ENCODE measurements at places on chromosomes 4 and X.

GRCh38 chr4:8368061-8368481, 72.5 kb downstream of the ACOX3 start:
- DNase-seq: peak; percentile 40

DNA sequence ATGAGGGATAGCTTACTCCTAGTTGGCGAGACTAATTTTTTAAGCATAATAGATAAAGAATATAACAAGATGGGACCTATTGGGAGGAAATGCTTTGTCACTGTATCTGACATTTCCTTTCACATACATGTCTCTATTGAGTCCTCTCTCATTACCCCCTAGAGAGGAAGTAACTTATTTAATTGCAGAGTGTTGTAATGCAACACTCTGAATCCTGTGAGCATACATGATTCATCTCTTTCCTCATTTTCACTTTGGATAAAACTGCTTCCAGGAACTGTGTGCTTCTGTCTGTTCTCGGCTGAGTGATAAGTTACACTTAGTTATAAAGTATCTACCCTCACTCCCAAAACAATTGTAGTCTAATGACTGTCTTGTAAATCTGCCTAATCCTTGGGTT, 266.1 kb upstream of the ANXA10 start:
- DNase-seq: no peak

GRCh38 chr4:117429061-117429460, 343.7 kb upstream of the TRAM1L1 start:
- peak; percentile 28 for DNase-seq

GRCh38 chr4:65552057-65552456, 118.2 kb downstream of the EPHA5 start:
- DNase-seq: no peak

- no peak for DNase-seq
Measured at GRCh38 chrX:20974326-20974725, 399.9 kb upstream of the CNKSR2 start.

- no peak for DNase-seq
Measured at GRCh38 chr4:108775921-108776320, 13.1 kb upstream of the ETNPPL start.

DNA sequence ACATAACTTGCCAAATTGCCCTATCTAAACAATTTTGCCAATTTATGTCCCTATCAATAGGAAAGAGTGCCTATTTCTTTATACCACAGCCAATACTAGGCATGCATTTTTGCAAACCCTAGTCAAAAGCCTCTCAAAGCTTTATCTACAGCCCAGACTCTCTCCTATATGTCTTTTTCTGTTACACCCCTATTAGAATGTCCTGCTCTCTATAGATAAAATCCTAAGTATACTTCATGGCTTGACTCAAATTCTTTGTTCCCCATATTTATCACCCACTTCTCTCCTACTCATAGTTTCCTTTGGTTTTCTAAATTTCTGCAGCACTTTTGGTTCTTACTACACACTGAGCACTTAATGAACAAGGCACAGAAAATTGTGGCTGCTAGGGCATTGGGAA, 38.0 kb downstream of the NUP62CL start:
- no peak for DNase-seq

DNA sequence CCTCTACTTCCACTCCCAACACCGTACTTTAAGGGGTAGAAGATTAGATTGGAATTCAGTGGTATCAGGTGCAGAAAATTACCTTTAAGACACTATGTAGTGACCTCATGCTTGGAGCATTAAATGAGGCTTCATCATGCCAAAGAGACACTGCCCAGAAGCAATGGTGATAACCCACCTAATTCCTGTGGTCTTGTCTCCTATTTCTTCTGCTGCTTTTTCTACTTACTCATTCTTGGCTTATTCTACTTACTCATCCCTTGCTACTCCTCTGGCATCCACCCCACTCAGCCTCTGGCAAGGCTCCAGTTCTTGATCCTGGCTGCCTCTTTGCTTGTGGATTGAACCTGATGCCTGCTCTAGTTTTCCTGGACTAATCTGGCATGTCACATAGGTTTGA, 62.3 kb upstream of the ADAMTS3 start:
- peak; percentile 55 for DNase-seq

- no peak for DNase-seq
Measured at GRCh38 chr4:106690487-106690886, 321.9 kb upstream of the GIMD1 start.

- DNase-seq: no peak
Measured at GRCh38 chrX:2391869-2392606, 108.7 kb downstream of the DHRSX start.

- DNase-seq: no peak
Measured at GRCh38 chr4:155904331-155904730, 835 bp downstream of the TDO2 start.

GRCh38 chrX:40003428-40004245, 94.1 kb downstream of the BCOR start:
- DNase-seq: no peak

- DNase-seq: no peak
Measured at GRCh38 chr4:139828966-139829664, 163.5 kb downstream of the MGST2 start.

- DNase-seq: no peak
Measured at GRCh38 chrX:128634754-128635153, 582.6 kb upstream of the ACTRT1 start.

GRCh38 chrX:9252182-9252581, 212.7 kb upstream of the TBL1X start:
- no peak for DNase-seq

GRCh38 chr4:98653890-98654867, 4.2 kb downstream of the TSPAN5 start:
- no peak for DNase-seq

DNA sequence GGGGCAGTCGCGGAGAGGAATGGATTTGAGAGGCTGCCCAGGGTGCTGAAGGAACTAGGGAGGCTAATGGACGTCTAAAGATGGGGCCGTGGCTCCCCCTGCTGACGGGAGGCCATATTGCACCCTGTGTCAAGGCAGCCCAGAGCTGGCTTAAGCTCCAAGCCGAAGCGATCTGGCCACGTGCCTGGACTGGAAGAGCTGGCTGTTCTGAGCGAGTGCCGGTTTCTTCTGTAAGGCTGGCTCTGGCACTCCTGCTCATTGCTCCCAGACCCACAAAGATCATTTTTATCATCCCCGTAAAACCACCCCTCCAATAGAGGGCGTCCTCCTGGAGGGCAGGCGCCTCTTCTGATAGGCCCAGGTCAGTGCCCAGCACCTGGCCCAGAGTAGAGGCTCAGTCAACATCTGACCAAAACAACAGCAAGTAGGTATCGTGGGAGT, 5.6 kb downstream of the PNCK start:
- peak; percentile 94 for DNase-seq

DNA sequence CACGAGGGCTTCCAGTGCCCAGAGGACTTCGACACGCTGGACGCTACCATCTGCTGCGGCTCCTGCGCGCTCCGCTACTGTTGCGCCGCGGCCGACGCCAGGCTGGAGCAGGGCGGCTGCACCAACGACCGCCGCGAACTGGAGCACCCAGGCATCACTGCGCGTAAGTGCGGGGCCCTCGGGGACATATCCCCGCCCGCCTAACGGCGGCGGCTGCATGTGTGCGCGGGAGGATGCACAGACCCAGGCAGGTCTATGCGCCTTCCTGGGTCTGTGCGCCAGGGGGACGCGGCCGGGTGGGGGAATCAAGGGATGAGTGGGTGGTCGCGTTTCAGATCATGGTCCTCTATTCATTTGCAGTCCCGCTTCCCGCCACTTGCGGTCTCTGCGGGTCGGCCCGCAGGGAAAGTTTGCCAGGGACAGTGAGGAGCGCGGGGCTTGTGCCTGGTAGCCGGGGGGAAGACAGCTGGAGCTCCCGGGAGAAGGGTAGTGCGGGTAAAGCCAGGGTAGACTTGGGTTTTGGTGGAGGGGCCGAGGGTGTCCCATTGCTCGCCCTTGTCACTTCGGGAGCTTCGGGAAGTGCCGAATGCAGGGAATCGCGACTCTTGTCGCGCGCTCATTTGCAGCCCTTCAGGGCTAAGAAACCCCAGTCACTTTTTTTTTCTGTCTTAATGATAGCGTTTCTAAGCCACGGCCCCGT, 1.0 kb downstream of the SHISA3 start:
- no peak for DNase-seq

DNA sequence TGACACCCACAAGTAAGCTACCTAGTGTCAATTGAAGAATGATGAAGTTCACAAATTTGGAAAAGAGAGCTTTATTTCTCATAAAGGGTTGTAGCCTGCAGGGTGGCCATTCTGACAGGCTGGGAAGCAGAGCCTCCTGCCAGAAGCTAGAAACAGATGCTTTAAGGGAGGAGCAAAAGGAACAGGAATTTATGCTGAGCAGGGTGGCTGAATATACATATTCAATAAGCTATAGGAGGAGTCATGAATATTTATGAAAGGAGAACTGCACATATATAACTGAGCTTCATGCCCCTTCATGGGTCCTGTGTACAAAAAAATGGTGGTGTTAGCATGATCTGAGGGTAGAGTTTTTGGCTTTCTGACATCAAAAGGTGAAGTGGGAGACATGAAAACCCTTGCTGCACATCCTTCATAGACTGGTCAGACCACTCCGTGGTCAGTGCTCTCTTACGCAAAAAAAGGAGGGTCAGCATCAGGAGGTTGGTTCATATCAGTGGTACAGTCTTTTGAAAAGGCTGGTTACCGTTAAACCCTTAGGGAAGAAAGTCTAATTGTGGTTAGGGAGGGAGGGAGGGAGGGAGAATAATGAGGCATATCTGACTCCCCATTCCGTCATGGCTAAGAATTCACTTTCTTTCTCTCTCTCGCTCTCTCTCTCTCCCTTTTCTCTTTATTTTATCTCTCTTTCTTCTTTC, 121.4 kb downstream of the LUZP4 start:
- DNase-seq: no peak

- no peak for DNase-seq
Measured at GRCh38 chr4:107432451-107432850, 287.6 kb downstream of the PAPSS1 start.

DNA sequence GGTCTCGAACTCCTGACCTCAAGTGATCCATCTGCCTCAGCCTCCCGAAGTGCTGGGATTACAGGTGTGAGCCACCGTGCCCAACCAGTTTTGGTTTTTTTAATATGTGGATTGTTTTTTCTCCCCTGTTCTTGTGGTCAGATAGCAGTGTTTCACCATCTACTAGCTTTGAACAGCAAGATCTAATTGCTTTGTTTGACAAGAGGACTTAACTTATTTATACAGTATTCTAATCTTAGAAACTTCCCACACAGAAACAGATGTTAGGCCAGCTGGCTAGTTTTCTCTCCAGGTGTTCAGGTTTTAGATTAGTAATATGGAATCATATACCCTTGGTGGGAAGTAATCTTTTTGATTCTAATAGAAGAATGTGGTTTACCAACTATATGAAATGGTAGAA, 12.9 kb downstream of the ING2 start:
- no peak for DNase-seq

- DNase-seq: no peak
Measured at GRCh38 chrX:135382260-135382659, 39.5 kb upstream of the SMIM10L2A start.
